Upper lobe of right lung (tissue), 1 donor: ENCODE measurements at places on chromosomes 6 and 20.

GRCh38 chr20:54011346-54011745 is 59.0 kb downstream of the BCAS1 start:
- DNase-seq, result no peak

DNA sequence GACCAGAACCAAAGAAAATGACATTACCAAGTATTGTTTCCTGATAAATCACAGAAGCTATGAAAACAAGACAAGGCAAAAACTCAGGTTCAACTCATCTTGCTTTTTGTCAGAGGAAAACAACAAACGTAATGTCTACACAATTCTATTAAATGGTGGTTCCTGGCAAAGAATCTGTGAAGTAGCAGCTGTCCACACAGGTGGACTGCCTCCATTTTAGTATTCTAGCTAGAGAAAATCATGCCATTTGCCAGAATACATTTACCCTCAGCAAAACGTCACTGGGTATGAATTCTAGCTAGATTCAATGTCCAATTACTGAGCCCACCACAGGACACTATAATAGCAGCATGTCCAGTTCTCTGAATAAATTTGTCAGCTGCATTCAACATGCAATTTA is 125.4 kb downstream of the ADGRB3 start:
- no peak for DNase-seq

GRCh38 chr20:12371990-12372389 is 454.3 kb downstream of the BTBD3 start:
- DNase-seq, result no peak

DNA sequence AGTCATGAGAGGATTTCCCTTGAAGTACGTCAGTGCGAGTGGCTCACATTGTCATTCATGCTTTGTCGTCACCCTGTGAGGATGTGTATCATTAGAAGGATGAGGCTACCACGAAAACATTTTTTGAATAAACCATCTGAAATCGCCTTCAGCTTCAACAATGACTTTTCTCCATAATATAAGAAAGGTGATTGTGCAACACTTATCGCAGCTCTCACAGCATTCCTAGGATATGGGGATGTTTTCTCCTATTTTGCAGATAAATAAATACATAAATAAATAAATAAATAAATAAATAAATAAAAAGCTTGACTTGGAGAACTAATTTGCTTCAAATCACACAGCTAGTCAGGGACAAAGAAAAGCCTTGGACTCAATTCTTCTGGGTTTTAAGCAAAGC is 326.5 kb downstream of the FOXA2 start:
- no peak for DNase-seq

DNA sequence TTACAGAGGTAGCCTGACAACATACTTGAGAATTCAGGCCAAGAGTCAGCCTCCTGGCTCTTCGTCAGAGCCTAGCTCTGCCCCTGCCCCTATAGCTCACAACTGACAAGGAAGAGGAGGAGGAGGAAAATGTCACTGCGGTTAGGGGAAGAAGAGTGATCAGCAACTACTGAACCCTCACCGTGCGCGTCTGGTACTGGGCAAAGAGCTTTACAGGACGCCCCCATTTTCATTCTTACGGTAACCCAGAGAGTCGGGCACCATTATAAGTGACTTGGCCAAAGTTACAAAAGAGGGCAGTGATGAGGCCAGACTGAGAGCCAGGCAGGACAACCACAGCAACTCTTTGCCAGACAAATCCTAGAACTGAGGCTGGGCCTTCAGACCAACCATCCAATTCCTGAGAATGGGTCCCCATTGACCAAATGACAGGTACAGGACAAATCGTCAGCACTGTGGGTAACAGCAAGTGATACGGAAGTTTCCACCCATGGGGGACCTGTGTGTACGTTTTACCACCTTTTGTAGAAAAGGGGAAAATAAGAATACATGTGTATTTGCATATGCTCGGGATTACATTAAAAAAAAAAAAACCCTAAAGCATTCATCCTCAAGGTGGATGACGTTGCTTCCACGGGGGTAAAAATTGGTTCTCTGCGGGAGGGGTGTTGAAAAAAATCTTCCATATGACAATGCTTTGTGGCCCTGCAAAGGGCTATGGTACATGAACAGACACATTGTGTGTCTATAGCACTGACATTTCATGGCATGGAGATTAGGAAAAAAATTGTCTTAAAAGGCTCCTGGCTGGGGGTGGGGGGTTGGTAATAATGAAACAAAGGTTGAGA is 118.0 kb downstream of the NFATC2 start:
- DNase-seq, result no peak

DNA sequence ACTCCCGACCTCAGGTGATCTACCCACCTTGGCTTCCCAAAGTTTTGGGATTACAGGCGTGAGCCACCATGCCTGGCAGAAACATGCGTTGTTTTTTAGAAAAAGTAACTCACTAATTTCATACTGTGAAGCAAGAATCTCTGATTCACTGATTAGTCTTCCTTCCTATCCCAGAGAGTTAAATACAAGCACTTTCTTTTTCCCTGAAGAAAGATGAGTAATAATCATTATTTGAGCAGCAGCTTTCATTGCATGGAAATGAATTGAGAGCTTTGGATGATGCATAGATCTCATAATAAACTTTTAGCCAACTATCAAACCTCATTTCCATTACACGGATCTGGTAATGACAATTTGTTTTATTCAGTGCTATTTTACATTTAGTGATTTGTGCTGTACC is 892.5 kb upstream of the EYS start:
- no peak for DNase-seq

- no peak for DNase-seq
Observed at GRCh38 chr6:15885624-15886023, 222.8 kb upstream of the DTNBP1 start.
